ENCODE measurements at places on chromosomes 16 and 17. TPM values are rescaled to one million over a fixed set of nuclear protein-coding genes. Genes with fewer than 3 reads are reported as not detected.

- H3K36me3 ChIP-seq, result no peaks in the 10 kb centered on the region
- no peak overlapping the region for H3K27ac ChIP-seq
- no peaks in the 10 kb centered on the region for H3K4me1 ChIP-seq
- no peak overlapping the region for H3K4me3 ChIP-seq
Observed at GRCh38 chr17:82126556-82127314, 28.7 kb upstream of the FASN start.

DNA sequence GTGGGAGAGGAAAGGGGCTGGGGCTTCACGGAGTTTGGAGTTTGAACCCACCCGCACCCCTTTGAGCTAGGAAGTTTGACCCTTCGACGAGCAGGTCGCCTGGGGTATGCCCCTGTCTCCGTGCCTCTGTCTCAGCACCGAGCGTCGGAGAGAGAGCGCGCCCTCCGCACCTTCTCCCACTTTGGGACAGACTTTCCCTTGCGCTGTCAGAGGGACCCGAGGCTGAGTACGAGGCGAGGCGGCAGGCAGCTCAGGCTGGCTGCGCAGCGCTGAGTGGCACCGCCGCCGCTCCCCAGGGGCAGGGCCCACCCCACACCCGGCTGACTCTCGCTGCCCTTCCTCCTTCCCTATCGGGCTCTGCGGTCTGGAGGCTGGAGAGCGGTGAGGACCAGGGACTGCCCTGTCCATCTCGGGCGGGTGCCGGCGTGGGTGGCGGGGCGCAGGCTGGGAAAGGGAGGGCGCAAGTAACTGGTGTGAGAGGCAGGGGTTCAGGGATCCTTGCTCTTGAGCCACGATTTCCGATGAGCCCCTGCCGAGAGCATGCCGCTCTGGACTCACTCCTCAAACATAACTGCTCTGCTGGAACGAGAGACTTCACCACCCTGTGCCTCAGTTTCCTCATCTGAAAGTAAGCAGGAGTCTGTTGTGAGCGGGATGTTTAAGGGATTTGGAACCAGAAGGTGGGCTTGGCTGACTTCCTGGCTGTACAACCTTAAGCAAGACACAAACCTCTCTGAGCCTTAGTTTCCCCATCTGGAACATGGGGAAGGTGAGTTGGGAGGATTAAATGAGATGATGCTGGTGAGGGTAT lies 981 bp downstream of the BEAN1 start:
- DNase-seq, result no peak
- H3K4me1 ChIP-seq, result peaks cover 2% of the 10 kb centered on the region
- H3K27ac ChIP-seq, result no peak overlapping the region

DNA sequence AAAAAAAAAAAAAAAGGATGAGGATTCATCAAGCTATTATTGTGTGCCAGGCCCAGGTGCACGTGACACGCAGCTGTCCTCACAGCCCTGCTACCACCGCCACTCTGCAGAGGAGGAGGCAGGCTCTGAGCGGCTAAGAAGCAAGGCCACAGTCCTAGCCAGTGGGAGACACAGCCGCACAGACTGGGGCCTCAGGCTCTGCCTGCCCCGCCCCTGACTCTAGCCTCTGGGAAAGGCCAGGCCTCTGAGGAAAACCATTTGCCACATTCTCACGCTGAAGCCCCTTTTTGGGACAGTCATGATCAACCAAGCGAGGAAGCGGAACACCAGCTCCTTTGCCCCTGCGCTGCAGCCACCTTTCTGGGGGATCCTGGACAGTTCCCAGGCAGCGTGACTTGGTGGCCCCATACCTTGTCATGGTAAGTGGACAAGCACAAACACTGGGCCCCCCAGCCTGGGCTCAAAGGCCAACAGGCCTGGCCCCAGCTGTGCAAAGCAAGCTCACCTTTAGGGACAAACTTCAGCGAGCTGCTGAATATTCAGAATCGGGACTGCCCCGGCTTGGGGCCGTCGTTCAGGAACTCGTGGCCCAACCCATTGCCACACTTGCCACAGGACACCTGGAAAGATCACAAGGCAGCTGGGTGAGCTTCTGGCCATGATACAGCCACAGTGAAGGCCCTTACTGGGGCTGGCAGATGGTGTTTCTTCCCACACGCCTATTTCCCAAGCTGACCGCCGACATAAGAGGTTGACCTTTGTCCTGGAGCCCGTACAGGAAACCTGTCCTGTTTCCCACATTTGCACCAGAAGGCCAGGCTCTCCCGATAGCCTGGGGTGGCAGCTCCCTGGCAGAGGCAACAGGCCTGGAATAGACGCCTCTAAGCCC lies 2.5 kb downstream of the MSRB1 start:
- H3K4me3 ChIP-seq, result no peak overlapping the region
- H3K27me3 ChIP-seq, result no peaks in the 10 kb centered on the region
- H3K36me3 ChIP-seq, result no peaks in the 10 kb centered on the region
- no peak overlapping the region for H3K27ac ChIP-seq
- DNase-seq, result no peak
- H3K4me1 ChIP-seq, result peaks cover 28% of the 10 kb centered on the region

GRCh38 chr16:7316281-7316888 lies 16.3 kb upstream of the RBFOX1 start:
- no peak overlapping the region for H3K27ac ChIP-seq
- no peak for DNase-seq
- H3K36me3 ChIP-seq, result no peaks in the 10 kb centered on the region
- no peak overlapping the region for H3K4me3 ChIP-seq
- peaks cover 7% of the 10 kb centered on the region for H3K27me3 ChIP-seq
- H3K4me1 ChIP-seq, result no peaks in the 10 kb centered on the region

DNA sequence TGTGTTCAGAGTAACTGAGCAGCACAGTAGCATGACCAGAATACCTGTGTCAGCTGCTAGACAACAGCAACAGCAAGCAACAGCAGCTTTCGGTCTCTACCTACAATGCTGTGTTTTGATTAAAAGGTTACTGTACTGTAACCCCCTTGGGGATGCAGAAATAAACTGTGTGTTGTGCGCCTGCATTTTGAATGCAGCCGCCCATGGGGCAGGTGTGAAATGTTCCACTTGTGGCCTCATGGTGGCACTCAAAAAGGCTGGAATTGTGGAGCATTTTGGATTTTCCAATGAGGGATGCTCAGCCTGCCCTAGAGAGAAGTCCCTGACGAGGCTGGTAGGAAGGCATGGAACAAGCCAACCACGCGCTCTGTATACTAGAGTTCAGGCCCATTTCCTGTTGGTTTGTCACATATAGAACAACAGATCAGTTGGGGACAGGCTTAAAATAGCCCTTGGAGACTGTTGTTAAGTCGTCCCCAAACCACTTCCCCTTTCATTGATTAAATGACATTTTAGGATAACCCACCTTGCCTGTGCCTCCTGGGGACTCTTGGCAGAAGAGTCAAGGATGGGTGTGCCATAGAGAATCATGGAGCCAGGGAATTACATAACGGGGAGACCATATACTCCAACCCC lies 27.1 kb downstream of the SCPEP1 start:
- no peaks in the 10 kb centered on the region for H3K36me3 ChIP-seq
- H3K27me3 ChIP-seq, result no peaks in the 10 kb centered on the region
- H3K27ac ChIP-seq, result no peak overlapping the region
- H3K4me1 ChIP-seq, result no peaks in the 10 kb centered on the region

GRCh38 chr16:87740909-87741424 lies 24.8 kb downstream of the KLHDC4 start:
- no peaks in the 10 kb centered on the region for H3K4me1 ChIP-seq
- DNase-seq, result no peak
- H3K27me3 ChIP-seq, result no peaks in the 10 kb centered on the region

GRCh38 chr17:3985846-3986245 lies 21.6 kb upstream of the ATP2A3 start:
- H3K27me3 ChIP-seq, result peaks cover 16% of the 10 kb centered on the region
- no peaks in the 10 kb centered on the region for H3K36me3 ChIP-seq
- no peak overlapping the region for H3K4me3 ChIP-seq
- H3K27ac ChIP-seq, result no peak overlapping the region
- no peak for DNase-seq

DNA sequence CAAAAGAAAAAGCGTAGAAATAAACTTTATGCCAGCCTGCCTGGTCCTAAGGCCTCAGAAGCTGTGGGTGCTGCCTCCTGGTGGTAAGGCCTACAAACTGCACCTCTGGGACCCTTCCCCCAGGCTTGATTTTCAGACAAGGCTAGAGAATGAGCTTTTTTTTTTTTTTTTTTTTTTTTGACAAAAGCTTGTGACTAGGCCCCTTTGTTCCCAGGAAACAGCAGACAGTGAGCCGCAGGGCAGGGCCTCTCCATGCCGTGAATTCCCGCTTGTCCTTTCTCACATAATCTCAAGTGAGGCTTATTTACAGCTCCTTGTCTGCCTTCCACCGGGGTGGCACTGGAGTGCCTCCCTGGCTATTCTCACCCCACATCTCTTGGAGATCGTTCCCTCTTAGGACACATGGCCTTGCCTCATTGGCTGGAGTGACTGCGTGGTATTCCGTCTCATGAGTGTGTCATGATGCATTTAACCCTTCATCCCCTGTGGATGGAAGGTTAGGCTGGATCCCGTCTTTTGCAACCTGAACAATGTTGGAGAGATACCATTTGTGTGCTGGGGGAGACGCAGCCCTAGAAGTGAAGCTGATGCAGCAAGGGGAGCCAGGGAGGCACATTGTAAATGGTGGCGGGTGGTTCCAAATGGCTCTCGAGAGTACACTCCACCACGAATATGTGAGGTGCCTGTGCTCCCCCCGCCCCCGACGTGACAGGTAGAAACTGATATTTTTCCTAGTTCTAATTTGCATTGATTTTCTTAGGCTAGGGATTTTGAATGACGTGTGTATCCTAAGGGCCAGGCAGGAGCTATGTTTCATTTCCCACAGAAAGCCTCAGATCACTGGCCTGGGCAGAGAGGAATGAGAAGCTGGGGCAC lies 49.6 kb downstream of the USP22 start:
- no peak overlapping the region for H3K27ac ChIP-seq
- H3K36me3 ChIP-seq, result no peaks in the 10 kb centered on the region
- H3K27me3 ChIP-seq, result no peaks in the 10 kb centered on the region
- H3K4me1 ChIP-seq, result no peaks in the 10 kb centered on the region
- peak; percentile 62 for DNase-seq

- H3K4me3 ChIP-seq, result no peak overlapping the region
- H3K27ac ChIP-seq, result peak overlapping the region; percentile 25
- DNase-seq, result peak; percentile 59
- H3K27me3 ChIP-seq, result no peaks in the 10 kb centered on the region
- peaks cover 15% of the 10 kb centered on the region for H3K4me1 ChIP-seq
- no peaks in the 10 kb centered on the region for H3K36me3 ChIP-seq
Observed at GRCh38 chr16:75351183-75351582, 82.1 kb downstream of the CFDP1 start.

GRCh38 chr16:72814226-72814625 lies 233.7 kb downstream of the ZFHX3 start:
- H3K27ac ChIP-seq, result no peak overlapping the region
- peaks cover 10% of the 10 kb centered on the region for H3K36me3 ChIP-seq
- no peak overlapping the region for H3K4me3 ChIP-seq
- H3K27me3 ChIP-seq, result no peaks in the 10 kb centered on the region

DNA sequence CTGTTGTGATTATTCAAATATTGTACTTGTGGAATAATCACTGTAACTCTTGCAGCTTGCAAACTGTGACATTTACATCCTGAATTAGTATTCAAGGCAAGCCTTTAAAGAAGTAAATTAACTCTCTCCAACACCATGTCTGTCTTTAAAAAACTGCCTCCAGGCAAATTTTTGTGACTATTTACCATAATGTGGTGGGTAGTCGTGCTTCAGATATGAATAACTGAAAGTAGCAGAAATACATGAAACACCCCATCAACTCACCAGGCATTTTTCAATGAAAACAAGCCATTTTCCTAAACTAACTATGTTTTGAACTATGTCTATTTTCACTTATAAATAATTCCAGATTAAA lies 217.4 kb upstream of the PSMD7 start:
- H3K27me3 ChIP-seq, result peaks cover 22% of the 10 kb centered on the region
- H3K27ac ChIP-seq, result no peak overlapping the region
- H3K36me3 ChIP-seq, result no peaks in the 10 kb centered on the region
- no peak for DNase-seq
- no peak overlapping the region for H3K4me3 ChIP-seq

DNA sequence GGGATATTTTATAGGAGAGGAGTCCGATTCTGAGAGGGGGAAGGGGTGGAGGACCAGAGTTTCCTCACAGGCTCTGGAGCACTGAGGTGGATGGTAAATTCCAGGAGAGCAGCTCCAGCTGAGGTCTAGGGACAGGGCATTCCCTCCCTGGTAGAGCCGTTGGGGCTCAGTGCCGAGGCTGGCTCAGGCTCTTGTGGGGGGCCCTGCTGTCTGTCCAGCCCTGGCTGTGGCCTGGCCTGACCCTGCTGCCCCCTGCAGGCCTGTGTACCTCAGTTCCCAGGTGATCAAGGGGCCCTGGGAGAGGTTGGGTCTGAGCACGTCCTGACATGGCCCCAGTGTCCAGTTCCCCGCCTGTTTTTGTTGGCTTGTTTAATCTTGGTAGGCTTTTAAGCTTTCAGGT lies 16.8 kb downstream of the ZNF750 start:
- H3K27ac ChIP-seq, result no peak overlapping the region
- no peaks in the 10 kb centered on the region for H3K27me3 ChIP-seq
- no peak for DNase-seq
- no peak overlapping the region for H3K4me3 ChIP-seq
- no peaks in the 10 kb centered on the region for H3K4me1 ChIP-seq
- H3K36me3 ChIP-seq, result no peaks in the 10 kb centered on the region

DNA sequence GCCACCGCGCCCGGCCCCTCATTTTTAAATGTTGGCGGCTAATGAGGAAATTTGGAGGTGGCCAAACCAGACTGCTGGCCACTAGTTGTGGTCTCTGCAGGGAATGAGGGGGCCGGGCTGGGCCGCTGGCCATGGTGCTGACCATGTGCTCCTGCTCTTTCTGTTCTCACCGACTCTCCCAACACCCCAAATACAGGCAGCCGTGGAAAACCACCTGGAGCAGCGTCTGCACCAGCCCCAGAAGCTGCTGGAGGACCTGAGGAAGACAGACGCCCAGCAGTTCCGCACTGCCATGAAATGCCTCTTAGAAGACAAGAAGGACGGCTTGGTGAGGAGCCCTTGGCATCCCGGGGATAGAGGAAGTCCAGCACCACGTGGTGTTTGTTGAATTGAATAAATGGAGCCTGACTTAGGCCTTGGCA lies 21.3 kb downstream of the OTOA start:
- H3K36me3 ChIP-seq, result no peaks in the 10 kb centered on the region
- H3K4me1 ChIP-seq, result no peaks in the 10 kb centered on the region
- H3K27me3 ChIP-seq, result peaks cover 16% of the 10 kb centered on the region

GRCh38 chr16:69709456-69710084 lies 16.8 kb downstream of the NQO1 start:
- no peaks in the 10 kb centered on the region for H3K27me3 ChIP-seq
- peaks cover 42% of the 10 kb centered on the region for H3K36me3 ChIP-seq
- no peak overlapping the region for H3K27ac ChIP-seq

- peaks cover 14% of the 10 kb centered on the region for H3K4me1 ChIP-seq
- no peak overlapping the region for H3K4me3 ChIP-seq
- no peaks in the 10 kb centered on the region for H3K36me3 ChIP-seq
- H3K27ac ChIP-seq, result peak overlapping the region; percentile 36
- no peaks in the 10 kb centered on the region for H3K27me3 ChIP-seq
- peak; percentile 49 for DNase-seq
Observed at GRCh38 chr16:9061358-9061813, 30.1 kb upstream of the HAPSTR1 start.

Gene SPATA32
- 0.48 TPM for total RNA-seq

Gene ACSM2A
- not detected for total RNA-seq

Gene CBX2
- total RNA-seq, result 32.6 TPM

Gene MGAT5B
- total RNA-seq, result 13.9 TPM

Gene FLYWCH1
- total RNA-seq, result 84.8 TPM

Gene SMCR8
- 19.5 TPM for total RNA-seq

Gene ARHGAP27
- total RNA-seq, result 60.6 TPM

Measured in PC-9 (cell line).